DMS153 (cell line): ENCODE measurements at places on chromosomes 2 and 18.

DNA sequence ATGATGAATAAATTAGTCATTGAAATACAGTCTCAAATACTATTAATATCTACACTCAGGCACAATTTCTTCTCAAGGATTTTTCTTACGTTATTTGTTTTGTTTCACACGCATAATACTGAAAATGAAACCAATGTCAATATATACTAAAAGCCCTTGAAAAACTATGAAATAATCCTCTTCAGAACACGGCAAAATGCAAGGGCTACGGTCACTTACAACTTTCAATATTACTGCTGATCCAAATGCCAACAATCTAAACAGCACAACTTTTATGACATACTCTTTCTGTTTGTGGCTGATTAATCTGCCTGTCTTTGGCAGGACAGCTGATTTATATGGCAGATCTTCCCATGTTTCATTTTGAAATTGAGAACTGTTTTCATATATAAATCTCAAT, 68.3 kb downstream of the LRPPRC start:
- no peak for DNase-seq

DNA sequence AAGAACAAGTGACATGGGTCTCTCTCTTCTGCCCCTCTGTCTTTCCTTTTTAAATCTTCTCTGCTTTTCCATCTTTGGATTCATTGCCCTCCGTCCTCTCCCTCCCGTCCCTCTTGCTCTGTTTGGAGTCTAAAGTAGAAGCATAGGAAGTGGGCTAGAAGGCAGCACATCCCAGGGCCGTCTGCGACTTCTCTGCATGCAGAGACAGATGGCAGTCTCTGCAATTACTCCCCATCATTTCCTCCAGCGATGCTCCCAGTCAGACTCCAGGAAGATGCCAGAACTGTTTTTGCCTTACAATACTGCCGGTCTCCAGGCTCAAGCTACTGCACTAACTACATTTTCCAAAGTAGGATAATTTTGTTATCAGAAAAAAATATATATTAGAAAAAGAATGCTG, 35.2 kb upstream of the LPIN2 start:
- DNase-seq, result no peak

DNA sequence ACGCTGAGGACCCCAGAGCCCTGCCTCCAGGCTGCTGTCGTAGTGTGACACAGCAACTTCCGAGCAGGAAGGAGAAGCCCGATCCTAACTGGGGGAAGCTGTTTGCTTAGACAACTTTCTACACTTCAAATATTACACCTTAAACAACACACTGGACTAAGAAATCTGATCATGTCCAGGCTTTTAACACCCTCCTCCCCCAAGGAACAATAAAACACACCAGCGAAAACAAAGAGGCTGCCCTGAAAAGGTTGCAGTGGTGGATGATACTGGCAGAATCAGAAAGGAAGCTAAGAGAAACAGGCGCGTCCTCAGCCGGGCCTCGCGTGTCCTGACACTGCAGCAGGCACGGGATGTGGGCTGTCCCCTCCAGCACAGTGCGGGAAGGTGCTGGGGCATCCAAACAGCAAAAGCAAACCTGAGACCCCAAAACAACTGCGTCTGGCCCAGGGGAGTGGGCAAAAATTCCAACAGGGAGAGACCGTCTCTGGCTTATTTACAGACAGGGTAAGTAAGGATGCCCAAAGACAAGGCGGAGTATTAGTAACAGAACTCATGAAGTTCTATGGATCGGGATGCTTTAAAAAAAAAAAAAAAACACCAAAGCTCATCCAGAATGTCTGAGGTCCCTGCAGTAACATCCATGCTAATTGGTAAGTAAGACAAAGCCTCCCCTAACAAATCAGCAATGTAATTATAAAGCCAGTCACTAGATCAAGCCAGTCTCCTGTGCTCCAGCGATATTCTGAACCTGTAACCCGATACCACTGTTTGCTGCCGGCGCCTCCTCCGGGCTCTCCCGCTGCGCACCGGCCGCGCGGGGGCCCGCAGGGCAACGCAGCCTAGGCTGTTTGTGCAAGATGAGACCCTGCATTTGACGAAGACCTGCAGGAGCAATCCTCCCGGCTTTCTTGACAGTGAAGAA, 9.0 kb downstream of the SERTAD2 start:
- DNase-seq, result peak; percentile 38

- DNase-seq, result no peak
Measured at GRCh38 chr2:231393149-231394131, 2.1 kb upstream of the B3GNT7 start.

DNA sequence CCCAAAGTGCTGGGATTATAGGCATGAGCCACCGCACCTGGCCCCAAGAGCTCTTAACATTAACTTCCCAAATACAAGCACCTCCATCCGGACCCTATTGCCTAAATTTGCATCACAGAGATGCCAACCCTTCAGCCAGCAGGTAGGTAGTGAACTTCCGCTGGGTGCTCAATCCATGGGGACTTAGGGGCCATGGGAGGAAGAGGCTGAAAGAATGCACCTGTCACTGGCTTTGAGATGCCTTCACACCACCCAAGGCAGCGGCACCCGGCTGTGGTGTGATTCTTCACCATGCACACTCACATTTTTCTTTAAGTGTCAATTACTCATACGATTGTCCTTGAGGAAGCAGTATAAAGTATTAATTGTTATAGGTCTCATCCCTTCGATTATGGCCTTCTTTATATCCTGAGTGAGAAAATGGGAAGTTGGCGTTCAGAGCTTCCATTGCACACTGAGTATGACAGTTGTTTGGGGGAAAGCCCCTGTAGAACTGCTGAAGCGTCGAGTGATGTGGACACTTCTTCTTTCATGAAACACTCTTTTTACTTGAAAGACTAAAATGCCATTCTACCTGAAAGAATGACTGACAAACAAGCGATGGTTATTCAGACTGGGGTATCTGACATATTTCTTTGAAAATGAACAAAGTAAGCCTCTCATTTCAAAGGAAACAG, 51.8 kb upstream of the BIN1 start:
- no peak for DNase-seq

DNA sequence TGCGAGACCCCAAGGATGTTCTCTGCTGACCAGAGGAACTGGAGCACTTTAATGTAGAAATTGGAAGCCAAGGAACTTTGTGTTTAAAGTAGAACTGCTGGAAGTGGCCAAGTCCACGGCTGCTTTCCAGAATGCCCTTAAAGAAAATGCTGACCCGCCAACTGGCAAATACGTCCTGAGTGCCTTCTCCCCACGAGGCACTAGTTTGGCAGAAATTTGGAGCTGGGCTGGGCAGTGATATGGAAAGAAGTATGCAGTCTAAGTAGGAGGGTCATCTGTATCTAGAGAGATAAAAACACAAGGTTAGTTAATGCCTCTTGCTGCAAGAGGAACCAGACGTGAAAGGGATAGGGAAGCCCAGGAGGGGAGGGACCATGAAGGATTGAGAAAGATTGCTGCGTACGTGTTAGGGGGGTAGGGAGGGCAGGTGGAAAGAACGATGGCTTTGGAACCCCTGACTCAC, 59.3 kb upstream of the RFX8 start:
- DNase-seq, result no peak

DNA sequence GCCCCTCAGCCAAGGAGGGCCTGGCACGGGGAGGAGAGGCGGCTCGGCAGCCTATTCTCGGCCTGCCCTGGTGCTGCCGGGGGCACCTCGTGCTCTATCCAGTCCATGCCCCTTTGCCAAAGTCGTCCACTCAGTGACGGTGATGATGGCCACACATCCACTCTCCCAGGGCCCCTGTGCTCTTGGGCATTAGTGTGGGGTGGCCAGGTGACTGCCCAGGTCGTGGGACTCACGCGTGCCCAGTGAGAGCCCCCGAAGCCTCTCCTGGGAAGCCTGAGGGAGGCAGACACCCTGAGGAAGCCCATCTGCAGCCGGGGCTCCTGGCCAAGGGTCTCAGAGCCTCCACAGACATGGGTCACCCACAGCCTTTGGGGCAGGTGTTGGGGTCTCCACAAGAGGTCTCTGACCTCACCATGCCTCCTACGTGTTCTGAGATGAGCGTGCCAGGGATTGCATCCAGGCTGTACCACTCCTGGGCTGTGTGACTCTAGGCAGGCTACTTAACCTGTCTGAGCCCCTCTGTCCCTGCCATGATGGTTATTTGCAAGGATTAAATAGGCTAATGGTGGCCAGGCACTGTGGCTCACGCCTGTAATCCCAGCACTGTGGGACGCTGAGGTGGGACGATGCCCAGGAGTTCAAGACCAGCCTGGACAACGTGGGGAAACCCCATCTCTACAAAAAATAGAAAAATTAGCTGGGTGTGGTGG, 12.9 kb downstream of the RAMP1 start:
- no peak for DNase-seq

DNA sequence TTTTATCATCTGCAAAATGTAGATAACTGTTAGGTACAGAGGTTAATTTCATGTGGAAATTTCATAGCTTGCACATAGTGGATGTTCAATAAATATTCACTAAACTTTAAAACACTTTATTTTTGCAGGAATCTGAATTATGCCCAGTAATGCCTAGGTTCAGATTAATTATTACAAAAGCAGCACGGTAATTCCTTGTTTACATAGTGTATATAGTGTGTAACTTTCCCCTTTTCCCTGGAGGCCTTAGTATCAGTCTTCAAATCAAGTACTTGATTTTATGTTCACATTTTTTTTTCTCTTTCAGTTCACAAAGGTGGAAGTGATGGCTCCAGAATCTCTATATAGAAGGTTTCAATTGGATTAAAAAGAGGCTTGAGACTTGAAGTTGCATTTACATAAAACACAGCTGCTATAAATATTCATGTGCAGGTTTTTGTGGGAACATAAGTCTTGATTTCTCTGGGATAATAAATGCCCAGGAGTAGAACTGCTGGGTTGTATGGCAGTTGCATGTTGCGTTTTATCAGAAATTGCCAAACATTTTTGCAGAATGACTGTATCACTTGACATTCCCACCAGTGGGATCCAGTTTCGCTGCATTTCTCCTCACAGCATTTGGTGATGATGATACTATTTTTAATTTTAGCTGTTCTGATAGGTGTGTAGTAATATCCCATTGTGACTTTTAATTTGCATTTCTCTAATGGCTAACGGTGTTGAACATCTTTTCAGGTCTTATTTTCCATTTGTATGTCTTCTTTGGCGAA, 27.6 kb upstream of the LGALSL start:
- DNase-seq, result peak; percentile 19

- DNase-seq, result no peak
Measured at GRCh38 chr2:159558479-159558878, 57.9 kb downstream of the BAZ2B start.

DNA sequence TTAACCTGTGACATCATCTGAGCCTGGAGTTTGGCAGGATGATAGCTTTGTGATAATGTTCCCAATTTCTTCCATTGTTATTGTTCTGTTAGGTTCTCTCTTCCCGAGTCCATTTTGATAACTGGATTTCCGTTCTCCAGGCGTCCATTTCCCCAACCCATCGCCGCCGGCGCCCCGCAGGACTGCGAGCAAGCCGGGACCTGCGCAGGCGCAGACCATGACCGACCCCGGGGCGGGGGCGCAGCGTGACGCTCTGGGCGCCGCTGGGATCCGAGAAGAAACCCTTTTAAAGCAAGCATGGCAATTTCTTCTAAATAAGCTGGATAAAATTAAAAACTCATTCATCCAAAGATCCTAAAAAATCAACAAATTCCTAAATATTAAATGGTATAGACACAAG, at the start of gene SLC25A52:
Gene SLC25A52 (minus strand): TSS at position 186 of the 400 bp plus-strand sequence. CDS start 219 bp downstream, outside the sequence.
- no peak for DNase-seq

- DNase-seq, result no peak
Measured at GRCh38 chr18:14975431-14975830, 227.5 kb downstream of the ANKRD30B start.

DNA sequence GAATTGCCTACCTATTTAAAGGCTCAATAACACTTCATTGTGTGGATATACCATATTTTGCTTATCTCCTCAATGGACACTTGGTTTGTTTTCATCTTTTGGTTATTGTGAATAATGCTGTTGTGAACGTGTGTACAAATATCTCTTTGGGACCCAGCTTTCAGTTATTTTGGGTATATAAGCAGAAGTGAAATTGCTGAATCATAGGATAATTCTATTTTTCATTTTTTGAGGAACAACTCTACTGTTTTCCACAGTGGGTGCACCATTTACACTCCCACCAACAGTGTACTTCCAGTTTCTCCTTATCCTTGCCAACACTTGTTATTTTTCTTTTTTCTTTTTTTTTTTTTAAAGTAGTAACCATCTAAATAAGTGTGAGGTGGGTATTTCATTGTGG, 29.0 kb downstream of the PTPN4 start:
- DNase-seq, result no peak

- DNase-seq, result peak; percentile 74
Measured at GRCh38 chr2:26847655-26848335, at the start of gene DPYSL5. Gene DPYSL5 (plus strand): TSS chr2:26848132. CDS start chr2:26898500, 50,368 bp downstream.

GRCh38 chr2:122639176-122639575, 883.7 kb downstream of the TSN start:
- DNase-seq, result no peak

DNA sequence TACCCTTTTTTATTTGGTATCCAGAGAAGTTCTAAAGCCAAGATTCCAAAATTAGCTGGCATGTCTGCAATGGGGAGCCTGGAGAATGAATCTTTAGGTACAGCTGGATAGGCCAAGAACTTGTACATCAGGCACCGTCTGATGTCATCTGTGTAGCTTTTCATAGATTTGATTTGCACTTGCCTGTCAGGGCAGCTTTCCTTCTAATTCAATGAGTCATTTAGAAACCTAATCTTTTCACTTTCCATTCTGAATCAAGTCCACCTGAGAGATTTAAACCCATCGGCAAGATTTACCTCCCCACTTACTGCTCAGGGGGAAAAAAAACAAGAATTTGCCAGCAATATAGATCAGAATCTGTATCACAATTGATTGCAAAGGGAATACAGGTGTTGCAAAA, 60.9 kb upstream of the ACAA2 start:
- DNase-seq, result no peak

DNA sequence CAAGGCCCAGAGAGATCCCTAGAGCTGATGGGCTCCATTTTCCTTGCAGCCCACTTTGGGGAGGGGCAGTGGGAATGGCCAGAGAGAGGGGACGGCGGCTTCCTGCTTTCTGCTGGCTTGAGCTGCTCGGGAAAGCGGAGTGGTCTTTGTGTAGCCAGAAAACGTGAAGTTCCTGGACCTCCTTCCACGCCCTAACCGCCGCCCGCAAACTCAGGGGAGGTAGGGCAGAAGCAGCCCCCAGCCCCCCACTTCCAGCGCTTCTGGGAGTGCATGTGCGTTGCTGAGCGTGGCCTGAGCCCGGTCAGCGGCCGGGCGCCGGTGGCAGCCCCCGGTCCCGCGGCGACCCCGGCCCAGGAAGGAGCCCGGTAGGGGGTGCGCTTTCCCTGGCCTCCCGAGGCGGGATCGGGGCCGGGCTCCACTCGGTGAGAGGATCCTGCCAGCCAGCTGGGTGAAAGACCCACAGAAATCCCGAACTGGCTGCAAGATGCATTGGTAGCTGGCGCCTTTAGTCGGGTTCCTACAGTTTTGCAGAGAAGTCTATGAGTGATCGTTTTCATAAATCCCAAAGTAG, 25.3 kb upstream of the BOD1L2 start:
- no peak for DNase-seq

DNA sequence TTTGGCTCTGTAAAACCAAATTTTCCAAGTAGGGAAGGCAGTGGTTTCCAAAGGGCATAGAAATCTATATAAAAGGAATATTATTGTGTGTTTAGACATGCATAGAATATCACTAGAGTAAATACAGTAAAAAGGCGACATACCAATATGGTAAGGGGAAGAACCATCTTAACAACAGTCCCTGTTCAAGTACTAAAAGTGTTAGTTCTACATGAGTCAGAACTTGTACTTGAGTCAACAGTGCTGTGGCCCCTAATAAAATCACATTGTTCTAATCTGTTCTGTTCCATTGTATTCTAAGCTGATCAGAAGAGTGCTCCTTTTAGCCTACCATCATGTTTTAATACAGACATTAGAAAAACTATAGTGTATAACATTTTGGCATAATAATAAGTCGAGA, 36.1 kb upstream of the TNFRSF11A start:
- DNase-seq, result no peak

GRCh38 chr2:143807671-143808070, 678.5 kb downstream of the ARHGAP15 start:
- no peak for DNase-seq
